Effector CD8-positive, alpha-beta T cell (primary cell): ENCODE measurements at places on chromosomes 1 and 21.
A peak's percentile ranks its signal among the peaks of the same experiment; 100 is the strongest.

GRCh38 chr1:1179346-1179982, 5.8 kb downstream of the TTLL10 start:
- DNase-seq = no peak

- DNase-seq = no peak
Measured at GRCh38 chr1:26020330-26020768, 1.2 kb upstream of the EXTL1 start.

GRCh38 chr1:180157576-180158057, 2.9 kb downstream of the QSOX1 start:
- DNase-seq = no peak

GRCh38 chr1:50831300-50832061, 128.6 kb downstream of the FAF1 start:
- no peak for DNase-seq

DNA sequence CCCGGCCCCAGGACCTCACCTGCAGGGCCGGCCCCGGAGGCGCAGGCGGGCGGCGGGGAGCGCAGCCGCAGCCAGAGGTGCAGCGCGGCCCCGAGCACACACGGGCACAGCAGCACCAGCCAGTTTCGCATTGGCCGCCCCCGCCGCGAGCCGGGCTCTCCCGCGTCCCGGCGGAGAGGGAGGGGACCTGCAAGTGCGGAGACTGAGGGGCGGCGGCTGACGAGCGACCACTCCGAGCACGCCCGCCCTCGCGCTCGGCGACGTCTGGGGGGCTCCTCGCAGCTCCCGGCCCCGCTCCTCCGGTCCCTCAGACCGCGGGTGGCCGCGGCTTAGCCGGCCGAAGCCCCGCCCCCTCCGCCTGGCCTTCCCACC, at the start of gene B3GALNT2:
Gene B3GALNT2, minus strand, starts transcription at position 331 of the 372 bp plus-strand sequence. Its CDS starts 200 bp downstream, at position 131.
- DNase-seq = no peak

GRCh38 chr21:36250423-36251075, 69.4 kb upstream of the MORC3 start:
- no peak for DNase-seq

- no peak for DNase-seq
Measured at GRCh38 chr1:7111853-7112252, 326.6 kb downstream of the CAMTA1 start.

GRCh38 chr1:40396420-40396819, 22.9 kb downstream of the SMAP2 start:
- no peak for DNase-seq

DNA sequence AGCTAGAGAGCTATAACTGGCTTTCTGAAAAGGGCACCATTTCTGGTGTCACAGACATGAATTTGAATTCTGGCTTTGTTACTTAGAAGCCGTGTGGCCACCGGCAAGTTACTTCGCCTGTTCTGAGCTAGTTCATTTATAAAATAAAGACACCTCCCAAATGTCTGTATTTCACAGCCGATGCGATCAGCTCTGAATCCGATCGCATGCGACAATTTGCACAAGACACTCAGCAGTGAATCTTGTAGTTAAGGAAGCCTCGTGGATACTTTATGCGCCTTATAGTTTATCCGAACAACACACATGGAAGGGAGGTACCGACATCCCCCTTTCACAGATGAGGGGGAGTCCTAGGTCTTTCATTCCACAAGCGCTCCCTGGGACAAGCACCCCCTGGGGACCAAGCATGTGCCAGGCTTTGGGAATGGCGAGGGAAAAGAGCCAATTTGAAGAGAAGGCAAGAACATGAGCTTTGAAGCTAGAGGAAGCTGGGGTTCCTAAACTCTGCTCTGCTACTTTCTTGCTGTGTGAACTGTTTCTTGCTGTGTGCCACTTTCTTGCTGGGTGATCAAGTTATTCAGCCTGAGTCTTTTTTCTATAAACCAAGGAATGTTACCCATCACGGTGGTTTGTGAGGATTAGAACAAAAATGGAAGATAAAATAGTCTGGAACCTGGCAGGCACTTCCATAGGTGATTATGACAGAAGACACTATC, 3.9 kb downstream of the ID3 start:
- DNase-seq = no peak

DNA sequence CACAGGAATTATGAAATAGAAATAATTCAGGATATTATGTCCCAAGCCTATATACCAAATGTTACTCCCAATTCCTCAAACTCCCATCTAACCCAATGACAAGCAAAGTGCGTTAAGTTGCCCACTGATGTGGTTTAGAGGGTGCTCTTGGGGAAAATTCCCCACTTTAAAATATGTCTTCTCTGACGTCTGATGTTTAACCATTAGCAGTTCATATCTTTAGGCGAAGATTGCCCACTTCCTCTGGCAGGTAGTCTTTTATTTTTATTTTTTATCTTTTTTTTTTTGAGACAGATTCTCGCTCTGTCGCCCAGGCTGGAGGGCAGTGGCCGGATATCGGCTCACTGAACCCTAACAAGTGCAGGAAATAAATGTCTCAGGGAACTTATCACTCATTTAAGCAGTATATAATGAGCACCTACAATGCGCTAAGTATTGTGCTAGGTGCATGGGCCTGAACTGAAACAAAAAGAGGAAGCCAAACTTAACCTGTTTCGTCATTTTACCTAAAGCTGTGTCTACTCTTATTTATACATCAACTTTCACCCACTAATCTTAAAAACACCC, 1.3 kb upstream of the LYST start:
- DNase-seq = peak; percentile 45

GRCh38 chr1:65332821-65333220, 23.5 kb downstream of the DNAJC6 start:
- no peak for DNase-seq

- DNase-seq = no peak
Measured at GRCh38 chr21:32962268-32962667, 63.5 kb upstream of the OLIG2 start.

GRCh38 chr21:42096566-42096965, 25.4 kb downstream of the UMODL1 start:
- DNase-seq = no peak

DNA sequence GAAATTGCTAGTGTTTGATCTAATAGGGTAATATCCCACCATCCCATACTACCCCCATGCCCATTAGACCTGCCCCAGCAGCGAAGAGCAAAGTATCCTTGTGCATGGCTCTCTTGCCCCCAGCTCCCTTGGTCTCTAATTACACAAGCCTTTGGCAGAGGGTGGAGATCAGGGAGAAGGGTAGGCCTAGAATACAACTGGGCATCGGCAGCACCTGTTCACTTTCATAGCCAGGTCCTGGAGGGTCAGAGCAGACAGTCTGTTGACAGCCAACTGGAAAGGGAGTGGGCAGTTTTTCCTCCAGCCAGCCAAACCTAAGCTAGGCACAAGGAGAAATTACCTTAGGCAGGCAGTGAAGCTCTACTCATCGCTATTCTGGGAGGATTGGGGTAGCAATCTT, 2.7 kb upstream of the PIGC start:
- DNase-seq = no peak

DNA sequence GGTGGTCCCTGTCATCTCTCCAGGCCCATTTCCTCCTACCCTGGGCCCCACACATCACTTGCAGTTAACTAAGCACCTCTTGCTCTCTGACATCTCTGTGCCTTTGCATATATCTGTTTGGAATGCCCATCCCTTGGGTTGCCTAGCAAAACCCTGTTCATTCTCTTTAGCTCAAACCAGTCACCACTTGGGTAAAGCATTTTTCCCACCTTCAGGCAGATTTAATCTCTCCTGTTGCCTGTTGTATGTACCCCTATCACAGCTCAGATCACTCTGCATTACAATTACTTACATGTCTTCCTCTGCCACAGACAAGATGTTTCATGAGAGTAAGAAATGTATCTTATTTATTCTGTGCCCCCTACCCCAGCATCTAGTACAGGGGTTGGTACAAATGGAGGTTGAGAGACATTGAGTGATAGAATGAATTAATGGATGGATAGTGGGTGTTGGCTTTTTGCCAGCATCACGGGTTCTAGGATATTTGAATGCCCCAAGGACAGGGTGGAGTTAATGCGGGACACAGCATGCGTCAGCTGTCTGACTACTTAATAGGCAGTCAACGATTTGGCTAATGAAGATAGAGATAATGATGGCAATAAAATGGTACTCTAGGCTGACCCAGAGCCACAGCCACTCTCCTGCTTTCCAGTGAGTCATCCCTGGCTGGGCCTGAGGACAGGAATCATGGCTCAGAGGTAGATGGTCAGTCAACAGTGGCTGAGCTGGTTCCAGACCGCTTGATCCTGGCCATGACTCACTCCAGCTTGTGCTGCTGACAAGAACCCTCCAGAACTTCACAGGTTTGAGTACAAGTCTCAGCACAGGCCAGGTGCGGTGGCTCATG, 6.5 kb downstream of the NR0B2 start:
- DNase-seq = no peak

DNA sequence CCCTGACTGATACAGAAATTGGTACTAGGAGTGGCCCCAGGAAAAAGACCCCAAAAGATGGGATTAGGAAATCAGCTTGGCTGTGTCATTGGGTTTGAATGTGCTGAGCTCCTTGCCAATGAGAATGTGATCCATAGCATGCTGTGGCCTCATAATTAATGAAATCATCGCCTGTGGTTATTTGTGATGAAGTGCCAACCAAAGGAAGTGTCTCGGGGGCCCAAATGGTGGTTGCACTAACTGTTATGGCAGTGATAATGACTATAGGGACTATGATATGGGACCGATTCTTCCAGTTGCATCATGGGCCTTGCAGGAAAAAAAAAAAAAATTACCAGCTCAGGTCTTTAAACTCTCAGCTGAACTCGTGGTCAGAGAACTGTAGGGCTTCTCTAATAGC, 15.4 kb upstream of the ZDHHC18 start:
- DNase-seq = no peak

GRCh38 chr1:91787919-91788318, 98.0 kb downstream of the TGFBR3 start:
- DNase-seq = no peak

GRCh38 chr1:181497870-181498269, 14.6 kb downstream of the CACNA1E start:
- DNase-seq = no peak

DNA sequence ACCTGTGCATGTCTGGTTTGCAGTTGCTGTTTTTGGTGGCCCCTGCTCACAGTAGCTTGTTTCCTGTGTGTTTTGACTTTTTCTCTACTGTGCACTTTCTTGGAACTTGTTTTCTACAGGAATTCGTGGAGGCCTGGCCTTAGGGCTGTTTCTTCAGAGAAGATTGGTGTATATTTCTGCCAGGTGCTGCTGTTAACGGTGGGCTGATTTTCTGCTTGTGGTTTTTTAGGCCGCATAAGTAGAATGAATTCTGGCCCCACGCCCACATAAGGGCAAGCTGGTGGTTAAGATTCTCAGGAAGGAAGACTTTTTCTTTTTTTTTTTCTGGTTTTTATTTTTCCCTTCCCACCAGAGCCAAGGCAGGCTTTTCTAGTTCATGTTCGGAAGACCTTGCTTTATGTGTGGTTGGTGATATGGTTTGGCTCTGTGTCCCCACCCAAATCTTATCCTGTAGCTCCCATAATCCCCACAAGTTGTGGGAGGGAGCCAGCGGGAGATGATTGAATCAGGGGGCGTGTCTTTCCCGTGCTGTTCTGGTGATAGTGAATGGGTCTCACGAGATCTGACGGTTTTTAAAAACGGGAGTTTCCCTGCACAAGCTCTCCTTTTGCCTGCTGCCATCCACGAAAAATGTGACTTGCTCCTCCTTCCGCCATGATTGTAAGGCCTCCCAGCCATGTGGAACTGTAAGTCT, 71.5 kb upstream of the DISP3 start:
- no peak for DNase-seq

- DNase-seq = no peak
Measured at GRCh38 chr21:34670220-34670961, 1.6 kb downstream of the CLIC6 start.

GRCh38 chr1:22712502-22713271, 2.0 kb downstream of the EPHB2 start:
- no peak for DNase-seq

DNA sequence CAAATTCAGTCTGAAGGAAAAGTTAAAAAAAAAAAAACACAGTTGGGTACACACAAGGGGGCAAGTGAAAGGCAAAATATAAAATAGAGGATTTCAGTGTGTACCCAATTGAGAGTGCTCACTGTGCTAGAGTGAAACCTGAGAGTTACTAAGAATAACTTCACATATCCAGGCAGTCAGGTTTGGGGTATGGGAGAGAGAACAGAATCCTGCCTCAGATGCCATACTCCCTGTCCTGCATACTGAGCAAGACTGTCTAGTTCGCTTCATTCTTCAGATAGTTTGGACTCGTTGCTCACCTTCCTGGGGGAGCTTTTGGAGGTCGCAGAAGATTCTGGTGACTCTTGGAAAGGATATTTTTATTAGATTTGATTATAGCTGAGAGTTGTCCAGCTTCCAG, 20.4 kb downstream of the CEP85 start:
- no peak for DNase-seq

GRCh38 chr1:230861970-230862595, 6.2 kb downstream of the C1orf198 start:
- DNase-seq = no peak

- no peak for DNase-seq
Measured at GRCh38 chr1:11314959-11315358, 42.0 kb downstream of the UBIAD1 start.

GRCh38 chr1:183148599-183148998, 37.5 kb upstream of the LAMC2 start:
- no peak for DNase-seq

DNA sequence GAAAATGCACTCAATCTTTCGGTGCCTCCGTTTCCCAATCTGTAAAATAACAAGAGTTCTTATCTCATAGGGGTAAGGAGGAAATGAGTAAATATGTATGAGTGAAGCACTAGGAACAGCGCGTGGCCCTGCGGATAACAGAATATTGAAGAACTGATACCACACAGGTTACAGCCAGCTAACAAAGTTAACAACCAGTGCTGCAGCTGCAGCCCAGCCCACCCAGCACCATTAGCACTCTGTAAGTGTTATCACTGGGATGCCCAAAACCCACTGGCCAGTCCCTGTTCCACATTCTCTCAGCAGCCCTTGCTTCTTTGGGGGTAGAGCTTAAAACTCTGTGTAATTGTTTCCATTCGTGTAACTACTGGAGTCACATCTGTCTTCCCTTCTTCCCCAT, 89.5 kb downstream of the VWA5B1 start:
- DNase-seq = no peak

DNA sequence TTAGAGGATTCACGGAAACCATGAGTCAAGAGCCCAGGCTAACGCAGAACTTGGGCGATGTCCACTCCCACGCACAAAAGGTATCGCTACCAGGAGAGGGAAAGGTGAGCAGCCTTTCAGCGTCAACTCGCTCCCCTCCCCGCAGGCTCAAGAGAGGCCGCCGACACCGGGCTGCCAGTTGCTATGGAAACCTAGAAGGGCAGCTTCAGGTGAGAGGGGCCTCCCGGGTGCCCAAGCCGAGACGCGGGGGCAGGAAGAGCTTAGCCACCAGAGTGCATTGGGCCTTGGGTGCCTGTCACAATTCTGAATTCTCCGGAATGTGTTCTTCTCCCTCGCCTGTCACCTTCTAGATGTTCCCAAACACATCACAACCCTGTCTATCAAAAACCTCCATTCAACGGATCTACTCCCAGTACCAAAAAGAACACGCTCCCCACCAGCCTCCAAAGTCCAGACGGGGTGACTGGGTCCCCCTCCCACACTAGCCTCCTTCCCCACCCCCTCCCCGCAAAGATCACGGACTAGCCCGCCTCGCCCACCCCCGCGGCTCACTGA, 694 bp downstream of the MEAF6 start:
- DNase-seq = peak; percentile 15

- no peak for DNase-seq
Measured at GRCh38 chr1:99814373-99814900, 35.7 kb upstream of the AGL start.

- no peak for DNase-seq
Measured at GRCh38 chr1:246012341-246012740, 494.7 kb downstream of the SMYD3 start.

GRCh38 chr21:42058631-42059111, 12.4 kb upstream of the UMODL1 start:
- no peak for DNase-seq

GRCh38 chr1:26771643-26772321, 16.0 kb upstream of the PIGV start:
- DNase-seq = no peak
